Breast epithelium (tissue), 4 donors: ENCODE measurements at places on chromosomes 12 and 14. TPM values are rescaled to one million over a fixed set of nuclear protein-coding genes. Genes with fewer than 3 reads are reported as not detected.

Gene FBXO33
- 14.1 TPM for total RNA-seq

Gene SIRT4
- total RNA-seq: 1.6 TPM

Gene MON2
- 85.0 TPM for total RNA-seq

Gene GUCY2C
- not detected for total RNA-seq

Gene KSR2
- total RNA-seq: under 0.01 TPM

Gene PTGDR
- 1.2 TPM for total RNA-seq

Gene TMEM52B
- total RNA-seq: 0.33 TPM

Gene C14orf132
- total RNA-seq: 10.8 TPM

Gene RIPK3
- 13.4 TPM for total RNA-seq

Gene KRT75
- total RNA-seq: not detected

Gene ACTN1
- total RNA-seq: 295 TPM

Gene INHBE
- not detected for total RNA-seq

Gene KRT6A
- not detected for total RNA-seq

Gene DBX2
- 0.33 TPM for total RNA-seq

Gene FIGNL2
- total RNA-seq: 0.16 TPM

Gene TIGAR
- total RNA-seq: 2.9 TPM

Gene GYS2
- not detected for total RNA-seq

Gene AGAP2
- total RNA-seq: 1.6 TPM

Gene P2RX4
- total RNA-seq: 114 TPM

Gene A2M
- 281 TPM for total RNA-seq

Gene TECPR2
- total RNA-seq: 25.2 TPM

Gene C14orf39
- total RNA-seq: 0.33 TPM

Gene DPPA3
- not detected for total RNA-seq

Gene ZNF891
- total RNA-seq: 2.7 TPM

Gene CLBA1
- total RNA-seq: 4.5 TPM

Gene RASSF8
- 47.5 TPM for total RNA-seq

Gene OS9
- 213 TPM for total RNA-seq

Gene KRT82
- not detected for total RNA-seq

Gene PTCSC3
- total RNA-seq: not detected

Gene BCL7A
- 8.8 TPM for total RNA-seq

Gene SOAT2
- not detected for total RNA-seq

Gene SERPINA1
- 42.6 TPM for total RNA-seq

Gene RERG
- 16.3 TPM for total RNA-seq

Gene CDK2
- total RNA-seq: 27.1 TPM

Gene ENDOU
- total RNA-seq: 1.0 TPM

Gene SERPINA3
- total RNA-seq: 1,840 TPM

Gene GLIPR1L2
- total RNA-seq: 0.80 TPM

Gene PYGL
- 126 TPM for total RNA-seq

Gene SIVA1
- 225 TPM for total RNA-seq

Gene EGLN3
- 3.2 TPM for total RNA-seq
